Aorta (tissue), 5 donors: ENCODE measurements at places on chromosomes 13 and 19. TPM values are rescaled to one million over a fixed set of nuclear protein-coding genes. Genes with fewer than 3 reads are reported as not detected.

- no peak for DNase-seq
Measured at GRCh38 chr13:44758630-44759383, 182.7 kb upstream of the TSC22D1 start.

DNA sequence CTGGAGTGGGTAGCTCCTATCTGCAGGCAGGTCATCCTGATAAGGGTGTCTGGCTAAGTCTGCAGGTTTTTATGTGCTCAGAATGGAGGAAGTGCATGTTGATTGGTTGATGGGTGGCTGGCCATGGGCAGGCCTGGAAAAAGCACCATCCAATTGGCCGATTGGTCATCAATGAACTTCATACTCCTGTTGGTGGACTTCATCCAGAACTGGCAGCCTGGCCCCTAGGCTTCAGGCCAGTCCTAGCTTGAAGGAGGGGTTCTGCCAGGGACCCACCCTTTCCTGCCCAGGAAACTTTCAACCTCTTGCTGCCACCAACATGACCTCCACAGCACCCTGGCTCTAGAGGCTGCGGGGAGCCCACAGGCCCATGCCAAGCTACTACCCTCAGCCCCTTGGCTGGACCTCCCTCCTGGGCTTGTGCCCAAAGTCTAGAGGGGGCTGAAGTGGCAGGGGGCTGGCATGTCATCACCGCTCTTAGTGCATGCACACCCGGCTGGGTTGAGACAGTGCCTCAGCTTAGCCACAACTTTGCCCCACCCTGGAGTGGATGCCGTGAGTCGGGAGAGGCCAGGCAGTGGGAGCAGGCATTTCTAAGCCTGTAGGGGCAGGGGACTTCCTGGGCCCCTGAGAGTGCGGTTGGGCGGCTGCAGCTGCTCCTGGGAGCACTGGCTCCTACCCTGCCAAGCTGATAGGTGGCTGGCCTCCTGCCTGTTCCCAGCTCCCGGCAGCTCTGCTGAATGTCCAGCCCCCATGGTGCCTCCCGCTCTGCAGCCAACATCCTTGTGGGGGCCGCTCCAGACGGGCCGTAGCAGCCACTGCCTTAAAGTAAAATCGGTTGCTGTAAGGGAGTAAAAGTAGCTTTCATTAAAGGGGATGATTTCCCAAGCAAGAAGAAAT, 13.2 kb downstream of the DNAJC15 start:
- no peak for DNase-seq

- no peak for DNase-seq
Measured at GRCh38 chr13:97068151-97068550, 73.9 kb upstream of the OXGR1 start.

NXNL1 gene
- total RNA-seq: not detected

DNA sequence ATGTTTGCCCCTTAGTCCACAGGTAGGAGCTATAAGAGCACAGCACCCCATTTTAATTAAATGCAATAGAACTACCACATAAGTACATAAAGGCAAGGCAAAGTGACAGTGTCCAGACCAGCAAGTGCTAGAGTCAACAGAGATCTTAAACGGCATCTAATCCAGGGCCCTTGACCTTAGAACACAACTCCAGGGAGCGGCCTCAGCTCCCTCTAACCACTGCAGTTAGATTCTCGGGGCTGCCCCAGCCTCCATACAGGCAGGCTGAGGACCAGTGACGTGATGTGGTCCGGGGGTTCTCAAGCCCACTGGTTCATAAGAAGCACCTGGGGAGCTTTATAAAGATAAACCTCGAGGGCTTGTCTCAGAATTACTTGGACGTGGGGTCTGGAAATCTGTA, 10.0 kb upstream of the ATP12A start:
- no peak for DNase-seq

APC2 gene
- 0.42 TPM for total RNA-seq

CCL25 gene
- not detected for total RNA-seq

CGB1 gene
- not detected for total RNA-seq

- no peak for DNase-seq
Measured at GRCh38 chr19:38453596-38453995, 20.1 kb downstream of the RYR1 start.

- DNase-seq: no peak
Measured at GRCh38 chr13:97124915-97125809, 97.0 kb upstream of the MBNL2 start.

KIR2DL3 gene
- not detected for total RNA-seq

GRIN2D gene
- total RNA-seq: 4.0 TPM

DNA sequence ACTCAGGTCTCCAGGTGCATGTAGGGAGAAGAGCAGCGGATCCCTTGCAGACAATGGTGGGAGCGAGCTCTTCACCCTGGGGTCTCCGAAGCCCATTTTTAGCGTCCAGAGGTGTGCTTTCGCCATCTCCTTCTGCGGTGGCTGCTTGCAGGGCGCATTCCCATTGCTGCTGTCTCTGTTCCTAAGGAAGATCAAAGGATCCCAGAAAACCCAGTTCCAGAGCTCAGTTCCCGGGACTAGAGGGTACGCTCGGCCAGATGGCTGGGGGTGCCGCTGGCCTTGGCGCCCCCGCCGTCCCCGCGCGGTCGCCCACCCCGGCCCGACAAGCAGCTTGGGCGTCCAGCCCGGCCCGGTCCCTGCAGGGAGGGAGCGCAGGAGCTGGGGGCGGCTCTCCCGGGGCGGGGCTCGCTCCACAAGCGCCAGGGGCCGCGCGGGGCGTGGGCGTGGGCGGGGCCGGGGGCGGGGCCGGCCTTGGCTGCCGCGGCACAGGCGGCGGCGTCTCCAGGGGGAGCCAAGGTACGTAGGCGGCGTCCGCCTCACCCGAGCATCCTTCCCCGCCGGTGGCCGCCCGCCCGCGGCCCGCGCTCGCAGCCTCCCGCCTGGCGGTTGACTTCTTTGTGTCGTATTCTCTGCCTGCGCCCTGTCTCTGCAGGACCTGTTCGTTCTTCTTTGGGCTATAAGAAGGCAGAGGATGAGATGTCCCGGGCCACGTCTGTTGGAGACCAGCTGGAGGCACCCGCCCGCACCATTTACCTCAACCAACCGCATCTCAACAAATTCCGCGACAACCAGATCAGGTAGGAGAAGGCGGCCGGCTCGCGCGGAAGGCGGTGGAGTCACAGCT, 96.8 kb downstream of the ATP8A2 start:
- DNase-seq: no peak

GRCh38 chr19:12884926-12885748, 1.9 kb downstream of the KLF1 start:
- DNase-seq: peak; percentile 89

DNA sequence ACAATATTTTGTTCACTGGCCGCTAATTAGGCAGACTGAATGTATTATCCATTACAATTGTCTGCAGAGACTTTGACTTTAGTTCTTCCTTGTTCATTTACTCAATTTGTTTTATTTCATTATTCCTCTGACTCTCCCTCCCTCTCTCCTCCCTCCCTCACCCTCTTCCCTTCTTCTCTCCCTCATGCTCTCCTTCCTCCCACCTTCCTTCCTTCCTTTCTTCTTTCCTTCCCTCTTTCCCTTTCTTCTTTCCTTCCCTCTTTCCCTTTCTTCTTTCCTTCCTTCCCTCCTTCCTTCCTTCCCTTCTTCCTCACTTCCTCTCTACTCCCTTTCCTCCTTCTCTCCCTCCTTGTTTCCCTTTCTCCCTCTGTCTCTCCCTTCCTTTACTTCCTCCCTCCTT, 1591.0 kb upstream of the SLC10A2 start:
- no peak for DNase-seq

GRCh38 chr13:46035066-46035465, 17.5 kb downstream of the ZC3H13 start:
- no peak for DNase-seq

LGI4 gene
- total RNA-seq: 17.5 TPM
